ENCODE measurements at places on chromosomes 6 and 20.

DNA sequence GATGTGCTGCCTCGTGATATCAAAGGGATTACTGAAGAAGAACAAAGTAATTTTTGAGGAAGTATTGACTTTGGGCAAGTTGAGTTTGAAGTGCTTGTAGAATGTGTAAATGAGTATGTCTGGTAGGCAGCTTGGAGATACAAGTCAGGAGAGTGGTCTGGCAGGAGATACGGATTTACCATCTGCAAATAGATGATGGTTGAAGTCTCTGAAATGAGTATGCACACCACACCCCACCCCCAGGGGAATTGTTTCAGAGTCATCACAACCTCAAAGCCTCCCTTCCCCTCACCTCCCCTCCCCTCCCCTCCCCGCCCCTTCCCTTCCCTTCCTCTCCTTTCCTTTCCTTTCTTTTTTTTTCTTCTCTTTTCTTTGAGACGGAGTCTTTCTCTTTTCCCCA is 16.4 kb upstream of the MCUR1 start:
- no peak for DNase-seq

- DNase-seq = no peak
Observed at GRCh38 chr6:118174071-118174470, 267.0 kb downstream of the SLC35F1 start.

DNA sequence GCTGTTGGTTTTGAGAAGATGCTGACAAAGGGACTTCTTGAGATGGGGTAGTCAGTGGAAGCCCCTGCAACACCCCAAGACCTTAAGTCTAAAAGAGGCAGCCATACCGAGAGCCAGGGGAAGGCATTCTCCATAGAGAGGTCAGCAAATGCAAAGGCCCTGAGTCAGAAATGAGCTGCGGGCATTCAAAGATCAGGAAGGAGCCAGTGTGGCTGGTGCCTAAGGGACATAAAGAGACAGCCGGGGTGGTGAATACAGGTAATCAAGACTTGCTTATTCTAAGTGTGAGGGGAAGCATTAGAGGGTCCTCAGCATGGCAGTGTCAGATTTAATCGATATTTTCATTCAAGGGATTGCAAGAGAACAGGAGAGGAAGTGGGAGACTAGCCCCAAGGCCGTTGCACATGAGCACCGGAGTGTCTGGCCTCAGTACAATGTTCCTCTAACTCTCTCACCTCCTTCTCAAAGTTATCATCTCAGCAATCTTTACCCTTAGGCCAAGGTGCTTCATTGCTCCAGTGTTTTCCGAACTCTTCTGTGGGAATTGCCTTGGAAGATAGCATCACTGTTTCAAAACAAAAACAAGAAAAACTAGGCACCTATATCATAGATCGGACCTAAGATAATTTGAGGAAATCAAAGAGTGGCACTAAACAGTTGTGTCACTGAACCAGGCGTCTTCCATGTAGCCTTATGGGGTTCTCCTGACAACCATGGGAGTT is 173.2 kb downstream of the DOK5 start:
- DNase-seq = no peak

DNA sequence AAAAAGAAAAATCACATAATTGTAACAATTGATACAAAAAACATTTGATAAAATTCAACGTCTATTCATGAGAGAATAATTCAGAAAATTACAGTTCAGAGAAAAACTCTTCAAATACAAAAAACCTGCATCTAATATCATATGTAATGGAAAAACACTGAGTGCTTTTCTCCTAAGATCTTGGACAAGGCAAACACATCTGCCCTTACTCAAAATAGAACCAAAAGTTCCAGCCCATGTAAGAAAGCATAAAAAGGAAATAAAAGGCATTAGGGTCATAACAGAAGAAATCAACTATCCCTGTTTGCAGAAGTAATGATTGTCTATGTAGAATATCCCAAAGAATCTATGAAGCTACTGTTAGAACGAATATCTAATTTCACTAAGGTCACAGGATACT is 721.4 kb downstream of the RFPL4B start:
- DNase-seq = no peak

DNA sequence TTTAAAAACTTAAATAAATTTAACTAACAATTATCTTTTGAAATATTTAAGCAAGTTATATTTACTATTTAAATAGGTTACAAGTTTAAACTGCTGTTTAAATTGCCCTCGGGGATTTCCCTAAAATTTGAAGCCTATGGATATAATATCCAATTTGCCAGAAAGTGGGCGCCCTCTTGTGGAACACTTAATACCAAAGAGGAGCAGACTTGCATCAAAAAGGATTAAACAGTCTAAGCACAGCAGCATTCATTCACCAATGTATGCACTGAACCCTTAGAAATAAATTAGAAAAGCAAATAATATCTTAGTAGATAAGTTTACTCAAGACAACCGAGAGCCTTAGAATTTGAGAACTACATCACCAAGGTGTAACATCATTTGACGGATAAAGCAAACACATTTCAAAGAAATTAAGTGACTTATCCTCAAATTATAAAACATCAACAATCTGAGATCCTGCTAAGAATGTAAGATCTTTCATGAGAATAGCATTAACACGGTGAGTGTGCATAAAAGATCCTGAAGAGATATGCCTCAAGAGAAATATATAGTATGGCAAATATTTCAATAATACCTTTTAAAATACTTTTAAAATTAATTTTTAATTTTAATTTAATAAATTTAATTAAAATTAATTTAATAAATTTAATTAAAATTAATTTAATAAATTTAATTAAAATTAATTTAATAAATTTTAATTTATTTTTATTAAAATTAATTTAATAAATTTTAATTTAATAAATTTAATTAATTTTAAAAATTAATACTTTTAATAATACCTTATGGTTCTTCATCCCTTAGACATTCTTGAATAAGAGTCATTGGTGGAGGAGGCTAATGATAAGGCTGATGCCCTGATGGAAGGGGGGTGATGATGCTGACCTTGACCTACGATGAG is 11.5 kb upstream of the MEP1A start:
- DNase-seq = no peak

- DNase-seq = no peak
Observed at GRCh38 chr6:166204852-166205650, 37.4 kb upstream of the TBXT start.

GRCh38 chr6:105170059-105170458 is 9.8 kb downstream of the POPDC3 start:
- no peak for DNase-seq

- DNase-seq = no peak
Observed at GRCh38 chr6:16432075-16433032, 194.0 kb downstream of the GMPR start.

DNA sequence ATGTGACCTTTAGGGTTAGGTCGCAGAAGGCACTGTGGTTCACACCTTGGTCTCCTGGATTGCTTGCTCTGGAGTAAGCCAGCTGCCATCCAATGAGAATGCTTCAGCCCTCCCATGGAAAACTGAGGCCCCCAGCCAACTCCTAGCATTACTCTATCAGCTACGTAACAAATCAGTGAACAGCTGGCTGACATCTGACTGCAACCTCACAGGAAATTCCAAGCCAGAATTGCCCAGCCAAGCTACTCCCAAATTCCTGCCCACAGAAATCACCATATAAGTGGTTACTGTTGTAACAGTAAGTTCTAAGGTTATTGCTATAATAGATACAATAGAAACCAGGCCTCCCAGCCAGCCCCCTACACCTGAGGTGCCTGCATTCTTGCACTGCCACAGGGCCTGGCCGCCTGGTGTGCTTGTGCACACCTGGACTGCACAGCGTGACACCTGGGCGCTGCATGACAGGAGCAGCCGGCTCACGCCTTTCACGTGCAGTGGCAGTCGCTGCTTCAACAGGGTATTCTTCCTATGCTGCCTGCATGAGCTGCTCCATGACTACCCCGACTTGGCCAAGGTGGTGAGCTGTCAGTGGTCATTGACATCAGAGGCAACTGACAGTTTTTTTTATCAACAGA is 429.7 kb upstream of the RUNX2 start:
- no peak for DNase-seq

- DNase-seq = no peak
Observed at GRCh38 chr6:155041741-155042279, 46.7 kb downstream of the TIAM2 start.
